Endothelial cell (in vitro differentiated cells): ENCODE measurements at places on chromosomes 4 and X. TPM values are rescaled to one million over a fixed set of nuclear protein-coding genes. Genes with fewer than 3 reads are reported as not detected.

GRCh38 chr4:40486534-40486933 lies 143.1 kb downstream of the RBM47 start:
- peaks cover 2% of the 10 kb centered on the region for H3K4me1 ChIP-seq
- H3K27ac ChIP-seq: no peak overlapping the region
- no peak for DNase-seq
- H3K4me3 ChIP-seq: no peak overlapping the region
- no peaks in the 10 kb centered on the region for H3K36me3 ChIP-seq

The BEX2 gene
- total RNA-seq: 50.4 TPM

DNA sequence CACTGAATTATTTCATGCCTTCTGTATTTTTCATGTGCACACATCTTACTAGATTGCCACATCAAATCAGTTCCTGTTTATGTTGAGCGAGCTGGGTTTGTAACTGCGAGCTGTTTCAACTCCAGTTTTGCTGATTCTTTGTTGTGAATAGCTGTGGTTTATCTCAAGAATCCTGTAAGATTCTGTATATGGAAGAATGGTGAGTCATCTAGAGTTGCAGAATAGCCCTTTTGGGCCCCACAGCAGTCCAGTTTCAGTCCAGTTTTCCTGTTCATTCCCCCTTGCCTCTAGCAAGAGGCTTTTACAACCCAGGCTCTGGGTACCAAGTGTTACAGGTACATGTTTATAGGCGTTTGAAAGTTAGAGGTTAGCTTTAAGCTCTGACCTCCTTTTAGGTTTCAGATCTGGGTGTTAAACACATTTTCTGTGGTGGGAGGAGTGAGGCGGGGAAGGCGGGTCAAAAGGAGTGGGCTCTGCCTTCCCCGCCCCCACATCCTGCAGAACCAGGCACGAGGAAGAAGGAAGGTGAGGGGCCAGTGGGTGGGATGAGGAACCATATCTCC lies 32.7 kb downstream of the TBC1D14 start:
- H3K27ac ChIP-seq: peak overlapping the region; percentile 77
- peaks cover 68% of the 10 kb centered on the region for H3K4me1 ChIP-seq
- peaks cover 2% of the 10 kb centered on the region for H3K27me3 ChIP-seq
- no peak overlapping the region for H3K4me3 ChIP-seq

The GABRG1 gene
- not detected for total RNA-seq

The ATP2B3 gene
- total RNA-seq: 0.10 TPM

GRCh38 chrX:13266641-13267345 lies 53.1 kb downstream of the ATXN3L start:
- no peak overlapping the region for H3K4me3 ChIP-seq
- no peak overlapping the region for H3K27ac ChIP-seq
- no peaks in the 10 kb centered on the region for H3K36me3 ChIP-seq
- DNase-seq: no peak

DNA sequence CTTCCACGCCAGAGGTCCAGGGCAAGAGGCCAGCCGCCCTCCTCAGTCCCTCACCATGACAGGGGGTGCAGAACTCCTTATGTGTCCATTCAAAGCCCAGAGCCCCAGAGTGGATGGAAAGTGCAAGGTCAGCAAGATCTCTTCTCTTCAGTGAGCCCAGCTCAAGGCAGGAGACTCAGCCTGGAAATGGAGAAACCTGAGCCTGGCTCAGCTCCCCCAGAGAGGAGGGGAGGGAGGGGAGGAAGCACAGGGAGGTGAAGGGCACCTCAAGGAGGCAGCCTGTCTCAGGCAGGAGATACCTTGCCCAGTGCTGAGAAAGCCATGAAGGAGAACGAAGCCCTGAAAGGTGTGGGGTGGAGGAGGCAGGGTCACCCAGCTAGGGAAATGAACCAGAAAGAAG lies 121.8 kb upstream of the PJA1 start:
- H3K27me3 ChIP-seq: peaks cover 1% of the 10 kb centered on the region
- no peaks in the 10 kb centered on the region for H3K4me1 ChIP-seq
- H3K36me3 ChIP-seq: no peaks in the 10 kb centered on the region
- H3K4me3 ChIP-seq: no peak overlapping the region

The RBM47 gene
- 4.6 TPM for total RNA-seq

- H3K4me3 ChIP-seq: no peak overlapping the region
- no peak overlapping the region for H3K27ac ChIP-seq
- peaks cover 1% of the 10 kb centered on the region for H3K4me1 ChIP-seq
- no peak for DNase-seq
- no peaks in the 10 kb centered on the region for H3K36me3 ChIP-seq
These were observed 246.7 kb upstream of the DIPK2B start for GRCh38 chrX:45447331-45447730.

DNA sequence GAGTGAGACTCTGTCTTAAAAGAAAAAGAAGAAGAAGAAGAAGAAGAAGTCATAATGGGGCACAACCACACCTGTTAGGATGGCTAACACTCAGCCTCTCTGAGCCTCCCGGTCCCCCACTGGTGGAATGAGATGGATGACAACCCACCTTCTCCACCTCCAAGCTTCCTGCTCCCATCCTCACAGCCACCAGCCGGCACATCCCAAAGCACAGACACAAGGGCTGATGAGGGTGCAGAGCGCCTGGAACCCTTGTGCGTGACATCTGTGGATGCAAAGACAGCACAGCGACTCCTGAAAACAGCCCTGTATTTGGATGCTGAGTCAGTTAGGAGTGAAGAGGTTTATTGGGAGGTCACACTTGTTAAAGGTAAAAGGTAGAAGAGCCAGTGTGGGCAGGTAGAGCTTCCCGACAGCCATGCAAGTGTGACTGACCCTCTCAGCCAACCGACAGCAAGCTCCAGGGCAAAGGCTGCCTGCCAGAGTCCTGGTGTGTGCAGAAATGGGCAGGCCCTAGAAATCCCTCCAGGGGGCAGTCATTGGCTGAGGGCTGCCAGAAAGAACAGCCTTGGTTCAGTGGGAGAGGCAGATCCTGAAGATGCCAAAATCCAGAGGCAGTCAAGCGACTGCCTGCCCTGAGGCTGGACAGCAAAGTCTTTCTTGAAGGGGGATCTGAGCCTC lies 26.6 kb upstream of the MAN2B2 start:
- H3K27me3 ChIP-seq: peaks cover 4% of the 10 kb centered on the region
- H3K4me3 ChIP-seq: no peak overlapping the region
- DNase-seq: peak; percentile 69

DNA sequence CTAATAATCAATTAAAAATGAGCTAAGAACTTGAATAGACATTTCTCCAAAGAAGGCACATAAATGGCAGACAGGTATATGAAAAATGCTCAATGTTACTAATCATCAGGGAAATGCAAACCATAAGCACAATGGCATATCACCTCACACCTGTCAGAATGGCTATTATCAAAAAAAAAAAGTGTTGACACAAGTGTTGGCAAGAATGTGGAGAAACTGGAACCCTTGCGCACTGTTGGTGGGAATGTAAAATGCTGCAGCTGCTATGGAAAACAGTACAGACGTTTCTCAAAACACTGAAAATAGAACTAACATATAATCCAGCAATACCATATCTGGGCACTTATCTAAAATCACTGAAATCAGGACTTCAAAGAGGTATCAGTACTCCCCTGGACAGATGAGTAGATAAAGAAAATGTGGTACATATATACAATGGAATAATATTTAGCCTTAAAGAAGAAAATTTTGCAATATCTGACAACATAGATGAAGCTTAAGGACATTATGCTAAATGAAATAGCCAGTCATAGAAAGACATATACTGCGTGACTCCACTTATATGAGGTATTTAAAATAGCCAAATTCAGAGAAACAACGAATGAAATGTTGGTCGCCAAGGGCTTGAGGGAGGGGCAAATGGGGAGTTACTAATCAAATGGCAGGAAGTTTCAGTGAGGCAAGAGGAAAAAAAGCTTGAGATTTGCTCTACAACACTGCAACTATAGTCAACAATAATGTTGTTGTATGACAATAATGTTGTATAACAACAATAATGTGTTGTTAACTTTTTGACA lies 175.5 kb downstream of the WDFY3 start:
- no peaks in the 10 kb centered on the region for H3K27me3 ChIP-seq
- H3K36me3 ChIP-seq: peaks cover 17% of the 10 kb centered on the region
- no peaks in the 10 kb centered on the region for H3K4me1 ChIP-seq
- H3K27ac ChIP-seq: no peak overlapping the region

DNA sequence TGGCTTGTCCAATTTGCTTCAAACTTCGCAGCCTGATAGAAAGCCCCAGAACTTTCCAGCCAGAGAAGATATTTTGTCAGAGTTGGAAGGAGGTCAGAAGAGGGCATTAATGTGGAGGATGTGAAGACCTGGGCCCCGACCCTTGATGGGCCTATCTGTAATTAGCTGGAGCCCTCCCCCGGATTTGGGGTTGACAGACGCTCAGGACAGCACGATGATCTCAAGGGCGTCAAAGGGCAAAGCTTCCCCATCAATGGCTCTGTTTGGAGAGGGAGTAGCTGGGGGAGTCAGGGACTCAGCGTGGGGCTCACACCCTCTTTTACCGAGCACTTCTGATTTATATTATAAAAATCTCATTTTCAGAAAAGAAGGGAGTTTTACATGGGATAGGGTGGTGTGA lies 59.0 kb upstream of the PPP2R3B start:
- H3K27ac ChIP-seq: no peak overlapping the region
- no peak overlapping the region for H3K4me3 ChIP-seq
- no peaks in the 10 kb centered on the region for H3K4me1 ChIP-seq
- H3K27me3 ChIP-seq: peaks cover 13% of the 10 kb centered on the region
- peaks cover 19% of the 10 kb centered on the region for H3K36me3 ChIP-seq
- DNase-seq: no peak

GRCh38 chr4:180314972-180315371 lies 1928.2 kb upstream of the TENM3 start:
- no peaks in the 10 kb centered on the region for H3K36me3 ChIP-seq
- H3K27ac ChIP-seq: no peak overlapping the region
- H3K4me1 ChIP-seq: no peaks in the 10 kb centered on the region
- no peaks in the 10 kb centered on the region for H3K27me3 ChIP-seq
- DNase-seq: no peak

DNA sequence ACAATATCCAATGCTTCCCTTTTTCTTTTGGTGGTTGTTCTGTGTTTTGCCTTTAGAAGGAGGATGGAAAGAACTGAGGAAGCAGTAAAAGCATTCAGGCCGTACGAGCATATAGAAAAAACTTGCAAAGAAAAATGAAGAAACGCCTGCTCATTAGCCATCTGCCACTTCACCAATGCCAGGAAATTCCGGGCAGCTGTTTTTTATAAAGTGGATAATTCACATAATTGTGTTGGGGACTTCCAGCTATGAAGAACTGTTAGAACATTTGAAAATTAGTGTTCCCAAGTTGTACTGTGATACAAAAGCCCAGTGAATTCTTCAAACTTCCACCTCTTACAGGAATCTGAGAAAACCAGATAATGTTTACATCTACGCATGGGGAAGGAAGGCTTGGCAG lies 11.7 kb downstream of the RELL1 start:
- H3K4me3 ChIP-seq: no peak overlapping the region
- H3K4me1 ChIP-seq: peaks cover 28% of the 10 kb centered on the region
- peaks cover 9% of the 10 kb centered on the region for H3K36me3 ChIP-seq
- H3K27me3 ChIP-seq: peaks cover 3% of the 10 kb centered on the region
- DNase-seq: no peak

DNA sequence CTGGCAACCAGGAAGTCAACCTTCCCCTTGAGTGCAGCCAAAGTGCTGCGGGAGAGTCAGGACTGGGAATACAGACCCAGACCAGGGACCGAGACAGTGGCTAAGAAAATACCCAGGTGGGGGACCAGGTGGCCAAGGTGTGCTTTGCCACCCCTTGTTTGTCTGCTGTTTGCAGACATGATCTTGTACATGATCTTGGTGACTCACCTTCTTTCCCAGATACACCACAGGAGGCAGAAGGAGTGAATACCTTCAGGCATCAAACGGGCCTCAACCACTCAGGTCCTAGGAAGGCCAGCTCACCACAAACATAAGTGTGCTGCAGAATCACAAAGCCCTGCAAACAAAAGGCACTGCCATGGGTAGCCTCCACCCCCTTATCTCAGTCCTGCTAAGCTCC lies 62.0 kb downstream of the CNGA2 start:
- no peaks in the 10 kb centered on the region for H3K36me3 ChIP-seq
- peaks cover 6% of the 10 kb centered on the region for H3K4me1 ChIP-seq
- H3K27me3 ChIP-seq: peaks cover 5% of the 10 kb centered on the region
- no peak overlapping the region for H3K4me3 ChIP-seq

DNA sequence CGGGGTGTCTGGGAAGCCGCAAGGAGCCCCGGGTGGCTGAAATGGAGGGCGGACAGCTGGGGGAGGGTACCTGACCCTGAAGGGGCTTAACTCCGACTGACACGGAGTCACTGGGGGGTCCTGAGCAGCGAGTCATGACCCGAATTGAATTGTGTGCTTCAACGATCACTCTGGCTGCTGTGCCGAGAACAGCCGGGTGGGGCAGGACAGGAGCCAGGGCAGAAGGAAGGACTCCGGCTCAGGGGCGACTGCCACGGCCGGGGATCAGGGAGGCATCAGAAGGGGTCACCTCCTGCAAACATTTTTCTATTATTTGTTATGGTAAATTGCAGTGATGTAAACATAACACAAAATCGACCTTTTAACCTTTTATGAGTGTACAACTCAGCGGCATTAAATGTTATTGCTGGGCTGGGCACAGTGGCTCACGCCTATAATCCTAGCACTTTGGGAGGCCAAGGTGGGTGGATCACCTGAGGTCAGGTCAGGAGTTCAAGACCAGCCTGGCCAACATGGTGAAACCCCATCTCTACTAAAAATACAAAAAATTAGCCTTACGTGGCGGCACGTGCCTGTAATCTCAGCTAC lies 21.6 kb downstream of the ZFYVE28 start:
- no peak overlapping the region for H3K27ac ChIP-seq
- peaks cover 26% of the 10 kb centered on the region for H3K27me3 ChIP-seq
- H3K4me3 ChIP-seq: no peak overlapping the region

DNA sequence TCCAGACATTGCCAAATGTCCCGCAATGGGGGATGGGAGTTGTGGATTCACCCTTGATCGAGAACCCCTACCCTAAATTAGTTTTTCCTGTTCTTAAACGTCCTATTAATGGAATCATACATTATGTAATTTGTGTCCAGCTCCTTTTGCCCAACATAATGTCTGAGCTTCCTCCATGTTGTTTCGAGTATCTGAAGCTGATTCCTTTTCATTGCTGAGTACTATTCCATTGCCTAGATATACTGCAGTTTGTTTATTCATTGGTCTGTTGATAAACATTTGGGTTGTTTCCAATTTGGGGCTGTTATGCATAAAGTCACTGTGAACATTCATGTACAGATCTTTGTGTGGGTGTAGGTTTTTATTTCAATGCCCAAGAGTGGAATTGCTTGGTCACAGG lies 251.3 kb downstream of the BCOR start:
- no peak for DNase-seq
- H3K4me1 ChIP-seq: peaks cover 15% of the 10 kb centered on the region
- no peak overlapping the region for H3K27ac ChIP-seq
- no peaks in the 10 kb centered on the region for H3K27me3 ChIP-seq

- no peak for DNase-seq
- no peaks in the 10 kb centered on the region for H3K4me1 ChIP-seq
- H3K27ac ChIP-seq: no peak overlapping the region
- peaks cover 7% of the 10 kb centered on the region for H3K36me3 ChIP-seq
These were observed 71.9 kb downstream of the WDFY3 start for GRCh38 chr4:84894621-84895020.

GRCh38 chr4:24763631-24764297 lies 31.6 kb upstream of the SOD3 start:
- peaks cover 1% of the 10 kb centered on the region for H3K27me3 ChIP-seq
- H3K4me3 ChIP-seq: no peak overlapping the region
- no peak overlapping the region for H3K27ac ChIP-seq
- H3K4me1 ChIP-seq: no peaks in the 10 kb centered on the region
- no peaks in the 10 kb centered on the region for H3K36me3 ChIP-seq
